NCI-H1694 (cell line): ENCODE measurements at places on chromosomes 13 and 19.

- no peak for DNase-seq
Observed at GRCh38 chr13:23902975-23903905, 5.9 kb upstream of the C1QTNF9B start.

- DNase-seq = no peak
Observed at GRCh38 chr13:50124536-50125303, 109.5 kb downstream of the KCNRG start.

DNA sequence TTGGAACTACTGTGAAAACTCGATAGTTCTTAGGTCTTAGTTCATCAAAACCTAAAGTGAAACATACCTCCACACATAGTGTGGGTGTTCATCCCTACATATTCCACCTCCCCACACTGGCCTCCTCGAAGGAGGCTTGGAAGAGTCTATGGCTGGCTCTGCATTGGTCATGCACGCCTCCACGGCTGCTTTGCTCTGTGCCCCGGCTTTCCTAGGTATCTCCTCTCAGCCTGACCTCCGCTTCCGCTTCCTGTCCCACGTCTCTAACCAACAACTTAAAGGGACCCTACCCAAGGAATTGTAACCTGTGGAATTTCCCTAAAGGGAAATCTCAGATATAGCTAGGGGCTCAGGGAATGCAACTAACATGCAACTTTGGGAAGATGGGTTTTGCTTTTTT is 79.7 kb upstream of the MBNL2 start:
- DNase-seq = no peak

DNA sequence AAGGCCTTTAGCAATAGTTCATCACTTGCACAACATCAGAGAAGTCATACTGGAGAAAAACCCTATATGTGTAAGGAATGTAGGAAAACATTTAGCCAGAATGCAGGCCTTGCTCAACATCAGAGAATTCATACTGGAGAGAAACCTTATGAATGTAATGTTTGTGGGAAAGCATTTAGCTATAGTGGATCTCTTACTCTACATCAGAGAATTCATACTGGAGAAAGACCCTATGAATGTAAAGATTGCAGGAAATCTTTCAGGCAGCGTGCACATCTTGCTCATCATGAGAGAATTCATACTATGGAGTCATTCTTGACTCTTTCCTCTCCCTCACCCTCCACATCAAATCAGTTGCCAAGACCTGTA is 19.8 kb downstream of the ZNF583 start:
- no peak for DNase-seq

DNA sequence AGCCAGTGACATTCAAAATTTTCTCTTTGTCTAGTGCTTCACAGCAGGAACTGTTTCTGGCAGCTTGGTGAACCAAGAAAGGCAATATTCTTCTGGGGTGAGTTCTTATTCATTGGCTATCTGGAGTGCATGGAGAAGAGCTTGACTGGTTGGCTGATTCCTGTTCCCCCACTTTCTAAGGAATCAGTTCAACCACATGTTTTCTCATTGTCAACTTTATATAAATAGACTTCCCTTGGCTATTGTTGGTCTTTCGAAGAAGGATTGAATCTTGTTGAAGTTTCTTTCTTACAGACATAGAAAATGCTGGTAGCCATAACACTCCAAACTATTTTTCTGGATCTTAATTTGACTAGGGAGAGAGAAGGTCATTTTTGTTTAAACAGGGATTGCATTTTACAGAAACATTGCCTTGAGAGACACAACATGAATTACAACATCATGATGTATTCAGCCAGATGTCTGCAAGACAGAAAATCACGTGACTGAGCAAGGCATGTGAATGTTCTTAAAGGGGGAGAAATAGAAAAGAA is 85.2 kb downstream of the EDNRB start:
- no peak for DNase-seq

- no peak for DNase-seq
Observed at GRCh38 chr13:63307228-63307627, 1891.6 kb upstream of the PCDH20 start.

- no peak for DNase-seq
Observed at GRCh38 chr19:44863990-44864389, 17.9 kb downstream of the NECTIN2 start.

DNA sequence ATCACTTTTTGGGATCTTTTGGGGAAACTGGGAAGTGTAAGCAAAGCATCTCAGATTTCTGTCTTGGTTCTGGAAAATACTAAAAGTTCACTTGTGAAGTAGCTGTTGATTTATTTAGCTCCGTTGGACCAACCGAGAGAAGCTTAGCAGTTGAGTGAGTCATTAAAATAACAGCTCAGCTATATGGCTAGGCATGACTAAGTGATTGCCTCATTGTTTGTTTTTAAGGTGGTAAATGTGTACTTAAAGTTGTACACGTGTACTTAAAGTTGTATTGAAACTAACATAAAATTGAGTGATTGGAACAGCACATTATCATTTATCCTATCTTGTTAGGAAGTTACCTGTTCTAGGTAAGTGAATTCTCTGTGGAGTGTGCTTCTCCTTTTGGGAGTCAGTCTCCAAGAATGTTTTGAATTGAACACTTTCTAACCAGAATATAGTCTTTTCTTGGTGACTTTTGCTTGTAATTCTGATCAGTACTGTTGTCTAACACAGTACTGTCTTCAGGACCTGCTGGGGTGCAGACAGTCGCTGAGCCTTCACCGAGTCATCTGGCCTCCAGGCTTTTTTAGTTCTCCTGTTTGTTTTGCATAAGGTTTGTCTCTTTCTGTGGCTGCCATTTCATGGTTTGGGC is 2.9 kb upstream of the DCUN1D2 start:
- no peak for DNase-seq

- DNase-seq = no peak
Observed at GRCh38 chr13:87122551-87122950, 548.6 kb upstream of the SLITRK5 start.
